ENCODE measurements at places on chromosomes 16 and 17.

- no peak for DNase-seq
Measured at GRCh38 chr16:85788819-85789218, 10.5 kb downstream of the EMC8 start.

DNA sequence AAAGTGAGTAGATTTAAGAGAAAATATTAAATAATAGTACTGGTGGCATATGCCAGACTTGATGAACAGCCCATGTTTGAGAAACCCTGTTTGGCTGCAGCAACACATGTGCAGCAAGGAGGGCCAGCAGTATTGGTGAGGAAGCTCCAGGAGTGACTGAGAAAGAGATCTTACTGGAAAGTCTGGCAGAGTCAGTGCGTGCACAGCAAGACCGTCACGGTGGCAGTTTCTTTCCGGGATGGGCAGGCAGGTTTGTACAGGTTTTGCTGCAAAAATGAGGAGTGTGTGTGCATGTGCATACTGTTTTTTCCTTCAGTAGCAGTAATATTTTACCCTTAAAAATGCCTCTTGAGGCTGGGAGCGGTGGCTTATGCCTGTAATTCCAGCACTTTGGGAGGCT lies 41.4 kb downstream of the KSR1 start:
- no peak for DNase-seq

GRCh38 chr17:40486522-40487370 lies 14.7 kb downstream of the TNS4 start:
- peak; percentile 67 for DNase-seq

- DNase-seq, result no peak
Measured at GRCh38 chr16:79849119-79849518, 248.6 kb upstream of the MAF start.

DNA sequence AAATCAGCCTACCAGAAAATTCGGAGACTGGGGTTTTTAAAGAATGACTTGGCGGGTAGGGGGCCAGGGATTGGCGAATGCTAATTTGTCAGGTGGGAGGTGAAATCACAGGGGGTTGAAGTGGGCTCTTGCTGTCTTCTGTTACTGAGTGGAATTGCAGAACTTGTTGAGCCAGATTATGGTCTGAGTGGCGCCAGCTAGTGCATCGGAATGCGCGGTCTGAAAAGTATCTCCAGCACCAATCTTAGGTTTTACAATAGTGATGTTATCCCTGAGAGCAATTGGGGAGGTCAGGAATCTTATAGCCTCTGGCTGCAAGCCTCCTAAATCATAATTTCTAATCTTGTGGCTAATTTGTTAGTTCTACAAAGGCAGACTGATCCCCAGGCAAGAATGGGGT lies 762 bp upstream of the RBL2 start:
- DNase-seq, result no peak

DNA sequence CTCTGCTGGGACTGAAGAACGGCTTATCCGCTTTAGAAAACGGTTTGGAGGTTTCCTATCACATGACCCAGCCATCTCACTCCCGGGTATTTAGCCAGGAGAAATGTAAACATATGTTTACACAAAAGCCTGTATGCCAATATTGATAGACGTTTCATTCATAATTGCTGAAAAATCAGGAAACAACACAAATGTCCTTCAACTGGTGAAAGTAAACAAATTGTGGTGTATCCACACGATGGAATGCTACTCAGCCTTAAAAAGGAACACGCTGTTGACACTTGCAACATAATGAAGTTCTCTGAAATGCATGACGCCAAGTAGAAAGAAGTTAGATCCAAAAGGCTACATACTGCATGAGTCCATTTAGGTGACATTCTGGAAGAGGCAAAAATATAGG lies 157.6 kb downstream of the SLC39A11 start:
- no peak for DNase-seq

DNA sequence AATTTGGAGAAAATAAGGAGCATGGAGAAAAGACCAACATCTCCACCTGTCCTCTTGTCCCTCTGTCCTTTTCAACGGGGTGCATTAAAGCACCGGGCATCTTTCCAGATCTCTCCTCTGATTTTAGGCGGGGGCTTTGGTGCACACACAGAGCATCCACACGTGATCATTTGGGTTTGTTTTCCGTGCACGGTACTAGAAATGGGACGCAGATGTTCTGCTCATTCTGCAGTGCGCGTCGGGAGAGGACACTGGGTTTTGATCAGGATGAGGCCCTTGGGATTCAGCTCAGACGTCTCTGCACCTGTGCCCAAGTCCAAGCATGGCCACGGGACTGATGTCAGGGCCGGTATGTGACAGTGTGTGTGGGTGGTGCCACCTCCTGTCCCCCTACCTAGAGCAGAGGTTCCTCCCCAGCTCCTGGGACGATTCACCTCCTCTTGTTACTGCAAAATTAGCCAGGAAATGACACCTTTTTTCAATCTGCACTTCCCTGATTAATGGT lies 31.9 kb downstream of the PDIA2 start:
- no peak for DNase-seq

GRCh38 chr17:82559566-82560251 lies 40.2 kb downstream of the FOXK2 start:
- no peak for DNase-seq

GRCh38 chr16:50651835-50652438 lies 29.2 kb downstream of the SNX20 start:
- no peak for DNase-seq

DNA sequence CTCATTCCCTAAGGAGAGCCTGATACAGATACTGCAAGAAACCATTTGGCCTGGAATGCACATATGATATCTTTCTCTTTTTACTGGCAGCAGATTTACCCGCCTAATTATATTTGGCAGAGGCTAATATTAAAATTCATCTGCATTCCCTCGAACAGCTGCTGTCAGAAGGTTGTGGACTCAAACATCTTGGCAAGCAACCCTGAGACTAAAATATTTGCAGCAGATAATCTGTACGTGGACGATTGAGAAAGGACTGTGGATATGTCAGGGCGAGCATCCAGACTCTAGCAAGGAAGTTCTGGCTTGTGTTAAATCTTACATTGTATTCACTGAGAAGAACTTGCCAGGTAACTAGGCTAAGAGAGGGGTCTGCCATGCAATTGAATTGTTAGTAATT lies 65.2 kb downstream of the SNX20 start:
- DNase-seq, result no peak

GRCh38 chr16:83994703-83995102 lies 26.7 kb downstream of the NECAB2 start:
- no peak for DNase-seq

GRCh38 chr16:53559270-53559951 lies 56.4 kb upstream of the AKTIP start:
- no peak for DNase-seq

DNA sequence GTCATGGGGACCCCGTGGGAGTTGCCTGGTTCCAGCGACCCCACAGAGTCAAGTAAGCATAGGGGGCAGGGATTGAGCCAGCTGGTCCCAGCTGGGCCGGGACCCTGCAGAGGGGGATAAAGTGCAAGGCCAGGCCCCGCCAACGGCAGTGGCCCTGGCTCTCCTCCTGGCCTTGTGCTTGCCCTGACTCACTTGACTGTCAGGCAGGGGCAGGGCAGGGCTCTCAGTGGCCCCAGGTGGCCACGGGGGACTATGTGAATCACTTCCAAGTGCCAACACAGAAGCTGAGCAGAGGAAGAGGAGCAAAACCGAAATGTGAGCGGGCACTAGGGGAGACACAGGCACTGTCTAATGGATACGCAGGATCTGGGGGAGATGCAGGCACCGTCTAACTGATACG lies 21.6 kb upstream of the NCBP3 start:
- no peak for DNase-seq

DNA sequence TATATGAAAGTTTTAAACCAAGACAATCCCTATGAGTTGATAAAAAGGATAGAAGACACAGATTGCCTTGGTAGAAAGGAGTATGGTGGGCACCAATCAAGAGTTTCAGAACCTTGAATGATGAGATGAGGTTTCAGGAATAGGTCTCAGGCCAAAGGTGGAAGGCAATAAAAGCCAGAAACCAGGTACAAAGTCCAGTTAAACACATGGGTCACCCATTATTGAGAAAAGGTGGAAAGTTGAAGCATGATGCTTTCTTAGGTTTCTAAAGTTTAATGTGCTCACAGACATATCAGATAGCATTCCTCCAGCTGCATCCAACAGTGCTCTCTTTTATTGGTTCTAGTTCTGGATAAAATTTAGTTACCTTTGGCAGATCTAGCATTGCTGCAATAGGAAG lies 950.8 kb upstream of the SOX9 start:
- no peak for DNase-seq

DNA sequence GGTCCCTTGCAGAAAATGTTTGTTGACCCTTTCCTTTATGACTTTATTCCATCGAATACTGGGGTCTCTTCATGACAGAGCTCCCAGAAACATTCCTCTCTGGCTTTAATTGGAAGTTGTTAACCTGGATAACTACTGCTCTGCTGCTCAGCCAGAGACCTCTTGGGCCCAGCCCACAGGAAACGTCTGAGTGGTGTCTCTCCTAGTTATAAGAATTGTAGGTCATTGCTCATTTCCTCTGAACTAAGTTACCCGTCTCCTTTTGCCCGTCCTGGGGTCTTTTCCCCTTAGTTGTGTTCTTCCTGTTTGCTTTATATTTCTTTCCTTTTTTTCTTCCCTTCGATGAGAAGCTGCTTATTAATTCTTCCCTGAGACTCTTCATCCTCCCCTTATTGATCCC lies 9.0 kb downstream of the MAP2K6 start:
- DNase-seq, result no peak

- DNase-seq, result no peak
Measured at GRCh38 chr17:78265121-78265520, 33.7 kb downstream of the TMEM235 start.

- DNase-seq, result no peak
Measured at GRCh38 chr16:86514481-86515376, 4.4 kb downstream of the FOXF1 start.

- DNase-seq, result no peak
Measured at GRCh38 chr16:73601911-73602310, 554.0 kb upstream of the ZFHX3 start.

GRCh38 chr17:6611231-6611630 lies 29.3 kb downstream of the KIAA0753 start:
- DNase-seq, result no peak

- DNase-seq, result peak; percentile 8
Measured at GRCh38 chr17:560432-560873, 154.2 kb downstream of the VPS53 start.

DNA sequence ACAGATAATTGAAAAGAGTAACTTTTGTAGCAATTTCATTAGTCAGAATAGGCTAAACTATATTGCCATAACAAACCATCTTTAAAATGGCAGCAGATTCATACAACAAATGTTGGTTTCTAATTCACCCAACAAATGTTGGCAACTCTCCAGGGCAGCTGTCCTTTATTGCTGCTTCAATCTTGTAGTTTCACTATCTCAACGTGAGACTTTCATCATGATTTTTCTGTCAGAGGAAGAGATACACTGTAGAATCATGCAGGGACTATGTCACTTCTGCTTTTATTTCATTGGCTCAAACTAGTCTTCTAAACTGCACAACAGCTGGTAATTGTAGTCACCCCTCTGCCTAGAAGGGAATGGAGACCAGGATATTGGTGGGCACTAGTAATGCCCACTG lies 174.2 kb downstream of the TANC2 start:
- no peak for DNase-seq

- DNase-seq, result no peak
Measured at GRCh38 chr16:30777591-30778297, 9.3 kb downstream of the ZNF629 start.

DNA sequence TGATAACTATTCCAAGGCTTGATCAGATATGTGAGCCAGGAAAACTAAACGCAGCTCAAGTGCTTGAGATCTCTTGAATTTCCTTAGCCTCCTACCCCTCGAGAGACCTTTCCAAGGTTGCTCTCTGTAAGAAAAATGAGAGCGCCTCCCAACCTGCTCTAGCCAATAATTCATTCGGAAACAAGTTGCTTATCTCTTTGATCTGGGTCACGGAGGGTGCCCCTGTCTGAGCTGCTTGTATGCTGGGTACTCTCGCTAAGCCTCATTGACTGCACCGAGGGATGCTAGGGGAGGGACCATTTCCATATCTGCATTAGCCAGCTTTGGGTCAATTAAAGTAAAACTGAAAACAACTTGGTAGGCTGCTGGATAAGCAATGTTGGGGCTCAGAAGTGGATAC lies 70.1 kb upstream of the SHISA6 start:
- DNase-seq, result no peak

GRCh38 chr16:52976539-52977167 lies 76.0 kb downstream of the CHD9NB start:
- peak; percentile 25 for DNase-seq

- no peak for DNase-seq
Measured at GRCh38 chr16:19574615-19575014, 19.1 kb downstream of the VPS35L start.

DNA sequence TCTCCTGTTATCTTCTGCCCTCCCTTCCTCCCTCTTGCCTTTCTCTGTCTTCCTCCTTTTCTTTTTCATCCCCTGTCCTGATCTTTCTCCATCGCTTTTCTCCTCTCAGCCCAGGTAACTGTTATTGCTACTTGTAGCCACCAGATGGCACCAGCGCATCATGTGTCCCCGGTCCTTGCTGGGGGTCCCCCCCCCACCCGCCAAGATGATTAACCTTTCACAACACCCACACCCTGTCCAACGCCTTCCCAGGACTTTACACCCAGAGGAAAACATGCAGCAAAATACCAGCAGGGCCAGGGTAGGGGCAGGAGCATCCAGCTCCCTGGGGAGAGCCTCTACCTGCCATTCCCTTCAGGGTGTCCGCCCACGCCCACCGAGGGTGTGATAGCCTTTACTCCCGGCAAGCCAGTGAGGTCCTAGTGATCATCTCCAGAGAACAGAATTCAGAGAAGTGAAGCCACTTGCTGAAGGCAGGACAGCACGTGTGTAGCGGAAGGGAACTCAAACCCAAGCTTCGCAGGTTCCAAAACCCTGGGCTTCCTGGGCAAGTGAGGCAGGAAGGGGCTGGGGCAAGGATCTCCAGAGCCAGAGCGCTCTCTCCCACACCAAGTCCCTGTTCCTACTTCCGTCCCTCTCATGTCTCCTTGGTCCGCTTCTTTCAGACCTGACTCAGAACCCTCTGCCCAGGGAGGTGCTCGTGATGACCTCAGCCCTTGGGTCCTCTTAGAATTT lies 13.4 kb upstream of the TAC4 start:
- peak; percentile 65 for DNase-seq

DNA sequence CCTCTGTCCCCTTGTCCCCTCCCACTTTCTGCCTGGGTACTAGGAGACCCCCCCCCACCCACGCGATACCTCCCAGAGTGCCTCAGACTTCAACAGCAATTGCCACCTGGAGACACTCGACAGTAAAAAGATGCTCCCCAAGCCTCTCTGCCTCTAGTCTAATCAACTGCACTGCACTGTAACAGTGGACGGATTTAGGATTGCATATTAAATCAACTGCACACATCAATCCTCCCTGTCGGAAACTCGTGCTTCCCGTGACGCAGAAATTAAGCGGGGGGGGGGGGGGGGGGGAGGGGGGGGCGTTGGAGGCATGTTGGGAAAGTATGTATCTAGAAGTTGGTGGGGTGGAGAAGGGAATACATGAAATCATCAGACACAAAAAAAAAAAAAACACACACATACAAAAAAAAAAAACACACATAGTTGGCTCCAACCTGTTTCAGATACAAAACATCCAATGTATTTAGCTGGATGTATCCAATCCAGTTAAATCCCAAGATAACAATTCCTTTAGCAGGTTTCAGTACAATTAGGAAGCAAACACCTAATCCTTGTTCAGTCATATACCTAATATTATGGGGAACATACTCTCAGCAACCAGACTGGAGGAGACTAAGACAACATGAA lies 29.7 kb downstream of the FAM222B start:
- DNase-seq, result peak; percentile 80

All from kidney glomerular epithelial cell (primary cell).